ENCODE measurements at places on chromosomes 1 and 21. TPM values are rescaled to one million over a fixed set of nuclear protein-coding genes. Genes with fewer than 3 reads are reported as not detected.

The ALX3 gene
- not detected for total RNA-seq

The C21orf91 gene
- total RNA-seq: 11.3 TPM

The ZMYM1 gene
- total RNA-seq: 12.8 TPM

The C1orf21 gene
- total RNA-seq: 69.3 TPM

The SPRR4 gene
- total RNA-seq: not detected

The MPL gene
- not detected for total RNA-seq

- DNase-seq: no peak
Observed at GRCh38 chr1:175245324-175245723, 52.7 kb upstream of the KIAA0040 start.

GRCh38 chr1:159892944-159893343, 7.0 kb downstream of the CFAP45 start:
- no peak for DNase-seq

DNA sequence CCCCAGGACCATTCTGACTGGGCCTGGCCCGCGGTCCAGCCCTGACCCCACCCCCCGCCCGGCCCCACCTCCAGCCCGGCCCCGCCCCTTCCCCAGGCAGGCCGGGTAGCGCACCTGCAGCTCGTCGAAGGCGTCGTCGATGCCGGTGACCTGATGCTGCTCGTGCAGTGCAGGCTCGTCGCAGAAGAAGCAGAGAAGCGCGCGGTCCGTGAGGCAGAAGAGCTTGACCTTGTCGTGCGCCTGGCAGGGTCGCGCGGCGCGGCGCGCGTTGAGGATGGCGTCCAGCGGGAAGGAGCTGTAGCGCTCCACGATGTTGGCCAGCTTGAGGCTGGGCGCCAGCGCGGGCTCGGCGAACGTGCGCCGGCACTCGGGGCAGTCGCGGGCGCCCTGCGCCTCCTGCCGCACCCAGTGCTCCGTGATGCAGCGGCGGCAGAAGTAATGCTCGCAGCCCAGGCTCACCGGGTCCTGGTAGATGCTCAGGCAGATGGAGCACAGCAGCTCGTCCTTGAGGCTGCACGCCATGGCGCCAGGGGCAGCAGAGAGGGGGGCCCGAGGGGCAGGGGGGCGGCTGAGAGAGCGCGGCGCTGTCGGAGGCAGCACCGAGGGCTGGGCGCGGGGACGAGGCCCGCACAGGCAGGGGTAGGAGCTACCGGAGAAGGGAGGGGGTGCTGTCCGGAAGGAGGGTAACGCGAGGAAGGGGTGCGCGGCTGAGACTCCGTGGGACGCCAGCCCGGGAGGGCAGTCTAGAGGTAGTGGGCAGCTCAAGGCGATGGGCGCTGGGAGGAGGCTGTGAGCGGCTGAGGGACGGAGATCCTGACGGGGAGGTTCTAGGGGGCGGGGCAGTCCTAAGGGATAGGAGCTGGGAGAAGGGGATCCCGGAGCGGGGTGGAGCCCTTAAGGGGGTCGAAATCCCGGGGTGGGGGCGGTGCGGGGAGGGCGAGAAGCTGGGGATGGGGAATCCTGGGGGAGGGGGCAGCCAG, 642 bp downstream of the TRIM62 start:
- DNase-seq: no peak

DNA sequence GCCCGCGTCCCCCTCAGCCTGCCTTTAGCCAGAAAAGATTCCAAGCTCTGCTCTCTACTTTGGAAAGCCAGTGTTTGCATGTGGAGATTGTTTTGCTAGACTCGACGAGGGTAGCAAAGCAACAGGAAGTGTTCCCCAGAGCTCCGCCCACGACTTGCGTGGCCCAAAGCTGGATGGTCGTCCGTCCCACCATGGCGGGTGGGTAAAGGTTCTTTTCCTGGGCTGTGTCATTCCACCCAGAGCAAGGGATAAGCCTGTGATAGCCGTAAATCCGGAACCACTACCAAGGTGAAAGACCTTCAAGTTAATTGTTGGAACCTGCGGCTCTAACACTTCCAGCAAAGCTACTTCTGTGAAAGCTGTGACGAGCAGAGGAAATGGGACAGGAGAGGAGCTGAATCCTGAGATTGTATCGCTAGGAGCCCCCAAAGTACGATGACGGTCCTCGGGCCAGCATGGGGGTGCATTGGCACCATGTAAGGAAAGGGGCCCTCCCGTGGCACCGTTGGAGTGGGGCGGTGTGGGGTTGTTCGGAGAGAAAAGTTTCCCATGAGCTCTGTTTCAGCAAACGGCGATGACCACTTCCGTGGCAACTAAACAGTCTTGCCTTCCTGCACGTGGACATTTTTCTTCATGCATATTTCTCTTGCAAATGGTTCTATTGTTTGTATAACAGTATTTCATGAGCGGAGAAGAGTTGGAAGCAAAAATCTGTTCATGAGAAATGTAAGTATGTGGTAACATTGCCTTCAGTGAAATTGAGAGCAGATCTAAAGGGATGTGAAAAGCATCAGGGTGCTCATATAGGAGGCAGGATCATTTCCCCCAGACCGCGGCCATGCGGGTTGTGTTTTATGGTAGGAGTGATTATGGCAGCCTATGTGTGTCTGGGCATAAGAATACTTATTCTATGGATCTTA, 8.4 kb downstream of the MX2 start:
- no peak for DNase-seq

DNA sequence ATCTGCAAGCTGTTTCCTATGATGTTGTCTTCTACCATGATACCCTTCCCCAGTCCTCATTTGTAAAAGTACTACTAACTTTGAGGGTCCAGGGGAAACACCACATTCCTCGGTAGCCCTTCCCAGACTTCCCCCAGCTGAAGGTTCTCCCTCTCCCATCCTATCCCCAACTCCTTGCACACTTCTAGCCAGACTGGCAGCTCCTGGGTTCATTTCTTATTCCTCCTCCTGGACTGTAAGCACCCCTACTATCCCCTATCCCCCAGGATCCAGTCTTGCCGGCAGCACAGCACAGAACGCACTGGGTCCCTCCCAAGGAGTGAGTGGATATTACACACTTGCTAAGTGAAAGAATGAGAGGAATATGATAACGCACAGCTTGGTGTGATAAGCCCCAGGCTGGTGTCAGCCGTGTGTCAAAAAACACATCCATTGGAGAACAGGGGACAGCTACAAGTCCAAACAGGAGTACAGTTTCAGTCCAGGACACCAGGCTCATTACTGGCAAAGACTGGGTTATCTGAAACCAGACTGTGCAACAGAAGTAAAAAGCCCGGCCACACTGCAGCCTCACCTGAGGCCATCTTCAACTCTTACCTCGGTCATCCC, 100.2 kb downstream of the SSBP3 start:
- no peak for DNase-seq

GRCh38 chr1:164728719-164729118, 169.7 kb downstream of the PBX1 start:
- DNase-seq: no peak
